ENCODE measurements at places on chromosomes 5 and 9. TPM values are rescaled to one million over a fixed set of nuclear protein-coding genes. Genes with fewer than 3 reads are reported as not detected.

RASGRF2 gene
- 10.3 TPM for total RNA-seq

SNX24 gene
- 1.3 TPM for total RNA-seq

GRCh38 chr5:168147106-168147505 lies 144.3 kb upstream of the WWC1 start:
- no peak for DNase-seq

- no peak for DNase-seq
These were observed 330.2 kb upstream of the NREP start for GRCh38 chr5:112087222-112087621.

DNA sequence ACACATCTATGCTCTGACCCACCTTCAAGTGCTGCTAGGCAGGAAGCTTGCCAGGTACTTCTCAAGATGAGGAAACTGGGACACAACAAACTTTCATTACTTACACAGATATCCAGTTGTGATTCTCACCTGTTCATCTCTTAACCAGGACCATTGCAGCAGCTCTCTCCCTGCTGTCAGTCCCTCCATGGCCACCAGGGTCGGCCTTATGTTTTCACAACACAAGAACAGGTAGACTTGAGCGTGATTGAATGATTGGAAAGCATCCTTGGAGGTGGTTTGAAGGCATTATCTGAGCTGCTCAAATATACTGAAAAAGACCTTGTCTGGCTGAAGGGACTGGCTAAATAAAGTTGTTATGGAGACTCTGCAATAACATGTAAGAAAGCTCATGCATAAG lies 94.4 kb downstream of the MTREX start:
- no peak for DNase-seq

GRCh38 chr9:85647571-85647970 lies 94.2 kb downstream of the AGTPBP1 start:
- DNase-seq = no peak

GRCh38 chr5:128271859-128272464 lies 188.4 kb downstream of the SLC12A2 start:
- DNase-seq = peak; percentile 69

- DNase-seq = no peak
These were observed 270.4 kb downstream of the MED10 start for GRCh38 chr5:6107675-6108539.

DNA sequence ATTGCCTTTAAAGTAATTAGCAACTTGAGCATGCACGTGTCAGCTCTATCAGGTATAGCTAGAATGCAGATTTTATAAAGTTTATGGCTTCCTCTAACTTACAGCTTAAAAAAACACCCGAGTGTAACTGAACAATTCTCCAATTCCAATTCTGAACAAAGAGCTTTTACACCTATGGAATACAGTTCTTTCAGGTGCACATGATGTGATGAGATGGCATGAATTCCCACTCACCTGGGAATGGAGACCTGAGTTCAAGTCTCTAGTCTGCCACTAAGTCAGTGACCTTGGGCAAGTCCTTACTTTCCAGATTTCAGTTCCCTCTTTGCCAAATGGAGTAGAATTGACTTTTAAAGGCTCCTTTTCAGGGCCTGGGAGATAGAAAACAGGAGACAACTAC lies 1.8 kb downstream of the ZFAND5 start:
- DNase-seq = peak; percentile 61
